Mesenteric fat pad (tissue), 1 donor: ENCODE measurements at places on chromosomes 3 and 15.

- no peak for DNase-seq
Observed at GRCh38 chr15:98855815-98856531, 151.6 kb downstream of the PGPEP1L start.

DNA sequence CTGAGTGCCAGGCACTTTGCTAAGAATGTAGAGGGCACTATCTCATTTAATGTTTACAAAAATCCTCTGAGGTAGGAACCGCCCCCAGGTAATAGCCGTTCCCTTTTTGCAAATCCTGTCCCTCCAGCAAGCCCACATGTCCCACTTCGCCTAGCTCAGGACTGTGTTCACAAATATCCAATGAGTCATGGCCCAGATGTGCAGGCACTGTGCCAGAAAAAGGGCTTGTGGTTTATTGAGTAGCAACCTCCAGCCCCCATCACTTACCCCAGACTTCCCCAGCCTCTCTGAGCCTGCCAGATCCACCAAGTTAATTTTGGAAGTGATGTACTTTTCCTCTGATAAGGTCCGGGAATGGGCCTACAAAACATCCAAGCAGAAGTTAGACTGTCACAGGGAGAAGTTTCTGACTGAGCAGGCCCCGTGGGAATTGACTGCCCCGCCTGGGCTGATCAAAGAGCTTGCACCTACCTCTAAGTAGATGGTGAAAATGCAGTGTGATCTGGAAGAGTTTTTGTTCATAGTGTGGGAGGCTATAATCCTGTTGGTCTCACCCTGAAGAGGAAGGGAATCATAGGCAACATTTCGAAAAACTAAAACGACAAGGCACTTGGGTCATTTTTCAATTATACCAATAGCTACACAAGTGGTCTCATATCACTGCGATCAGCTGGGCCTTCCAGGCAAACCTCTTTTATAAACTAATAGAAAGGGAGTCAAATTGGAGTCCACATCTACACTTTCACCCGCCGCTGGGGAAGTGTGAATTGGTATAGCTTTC is 15.7 kb downstream of the KIF9 start:
- peak; percentile 85 for DNase-seq

DNA sequence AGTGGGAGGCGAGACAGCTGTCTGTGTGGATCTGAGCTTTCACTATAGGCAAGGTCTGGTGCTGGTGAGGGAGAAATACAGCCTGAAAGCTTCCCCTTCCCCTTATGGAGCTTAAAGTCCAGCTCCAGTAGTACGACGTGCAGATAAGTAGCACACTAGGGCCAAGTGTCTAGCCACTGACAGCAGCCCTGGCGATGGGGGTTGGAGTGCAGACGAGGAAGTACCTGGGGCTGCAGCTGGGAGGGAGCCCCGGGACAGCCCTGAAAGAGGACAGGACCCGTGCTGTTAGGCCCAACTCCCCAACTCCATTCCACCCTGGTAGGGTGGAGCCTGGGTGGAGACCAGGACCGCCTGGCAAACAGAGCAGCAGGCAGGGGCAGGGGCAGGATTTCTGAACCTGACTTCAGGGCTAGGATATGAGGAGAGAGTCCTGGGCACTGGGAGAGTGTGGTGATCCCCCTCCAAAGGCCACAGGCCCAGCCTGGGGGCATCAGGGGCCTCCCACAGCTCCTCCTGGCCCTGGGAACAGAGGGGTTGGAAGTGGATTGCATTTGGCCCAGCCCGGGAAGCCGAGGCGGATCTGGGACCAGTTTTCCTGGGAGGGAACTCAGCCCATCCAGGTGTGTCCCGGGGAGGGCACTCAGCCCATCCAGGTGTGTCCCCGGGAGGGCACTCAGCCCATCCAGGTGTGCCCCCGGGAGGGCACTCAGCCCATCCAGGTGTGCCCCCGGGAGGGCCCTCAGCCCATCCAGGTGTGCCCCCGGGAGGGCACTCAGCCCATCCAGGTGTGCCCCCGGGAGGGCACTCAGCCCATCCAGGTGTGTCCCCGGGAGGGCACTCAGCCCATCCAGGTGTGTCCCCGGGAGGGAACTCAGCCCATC is 42.8 kb downstream of the BDH1 start:
- no peak for DNase-seq

DNA sequence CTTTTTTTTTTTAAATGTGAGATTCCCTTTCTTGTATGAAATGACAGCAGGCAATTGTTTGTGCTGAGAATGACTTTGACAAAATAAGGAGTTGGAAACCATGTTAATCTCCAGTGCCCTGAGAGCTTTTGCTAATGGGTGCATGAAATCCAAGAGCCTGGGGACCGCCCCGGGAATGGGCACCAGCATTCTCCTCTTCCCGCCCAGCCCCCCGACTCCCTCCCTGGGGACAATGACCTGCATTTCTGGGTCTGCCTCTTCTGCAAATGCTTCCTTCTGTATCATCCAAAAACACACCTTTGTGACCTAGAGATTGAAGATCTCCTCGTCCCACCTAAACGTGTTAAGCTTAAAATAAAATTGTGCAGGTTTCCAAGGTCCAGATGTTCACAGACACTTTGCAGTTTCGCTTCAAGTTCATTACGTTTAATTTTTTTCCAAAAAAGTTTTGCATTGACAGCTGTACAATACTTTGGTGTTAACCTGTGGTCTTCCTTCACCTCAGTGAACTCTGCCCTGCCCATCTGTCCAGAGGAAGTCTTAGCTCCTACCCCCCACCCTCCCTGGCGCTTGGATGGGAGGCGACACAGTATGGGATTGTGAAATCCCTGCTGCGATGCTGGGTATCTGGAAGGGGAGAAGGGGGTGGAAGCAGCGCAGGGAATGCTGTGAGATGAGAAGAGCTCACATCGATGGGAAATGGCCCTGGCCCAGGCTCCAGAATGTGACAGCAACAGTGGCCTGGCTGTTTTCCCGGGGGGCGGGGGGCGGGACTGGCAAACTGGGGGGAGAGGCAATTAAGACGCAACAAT is 50.1 kb downstream of the TLE3 start:
- DNase-seq = peak; percentile 74

- no peak for DNase-seq
Observed at GRCh38 chr15:45200799-45201556, 13.2 kb upstream of the SHF start.

DNA sequence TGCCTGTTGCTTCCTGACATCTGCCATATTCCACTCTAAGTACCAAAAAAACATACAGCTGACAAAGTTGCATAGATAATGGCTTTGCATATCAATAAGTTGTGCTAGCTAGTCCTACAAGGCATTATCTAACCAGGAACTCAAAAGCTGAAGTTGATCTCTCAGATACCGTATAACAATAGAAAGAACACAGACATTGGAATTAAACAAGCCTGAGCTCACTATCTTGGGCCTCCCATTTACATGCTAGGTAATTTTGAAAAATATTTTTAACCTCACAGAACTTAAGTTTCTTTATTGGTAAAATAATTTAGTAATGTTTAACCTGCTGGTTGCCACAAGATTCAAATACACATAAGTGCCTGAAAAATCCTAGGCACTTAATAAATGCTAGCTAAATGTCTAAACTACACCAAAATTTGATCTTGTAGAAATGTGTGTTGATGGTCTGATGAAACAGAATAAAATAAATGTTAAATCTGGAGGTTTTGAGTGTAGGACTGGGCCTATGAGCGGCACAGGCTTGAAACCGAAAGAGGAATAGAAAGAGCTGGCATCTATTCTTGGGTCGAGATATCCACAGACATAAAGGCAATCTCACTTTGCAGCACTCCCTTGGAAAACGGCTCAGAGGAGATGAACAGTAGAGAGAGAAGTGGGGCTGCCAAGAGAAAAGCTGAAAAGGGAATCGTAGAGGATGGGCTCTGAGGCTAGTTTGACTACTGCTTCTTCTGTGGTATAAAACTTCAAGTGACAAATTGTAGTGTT is 29.9 kb upstream of the TTC14 start:
- no peak for DNase-seq

DNA sequence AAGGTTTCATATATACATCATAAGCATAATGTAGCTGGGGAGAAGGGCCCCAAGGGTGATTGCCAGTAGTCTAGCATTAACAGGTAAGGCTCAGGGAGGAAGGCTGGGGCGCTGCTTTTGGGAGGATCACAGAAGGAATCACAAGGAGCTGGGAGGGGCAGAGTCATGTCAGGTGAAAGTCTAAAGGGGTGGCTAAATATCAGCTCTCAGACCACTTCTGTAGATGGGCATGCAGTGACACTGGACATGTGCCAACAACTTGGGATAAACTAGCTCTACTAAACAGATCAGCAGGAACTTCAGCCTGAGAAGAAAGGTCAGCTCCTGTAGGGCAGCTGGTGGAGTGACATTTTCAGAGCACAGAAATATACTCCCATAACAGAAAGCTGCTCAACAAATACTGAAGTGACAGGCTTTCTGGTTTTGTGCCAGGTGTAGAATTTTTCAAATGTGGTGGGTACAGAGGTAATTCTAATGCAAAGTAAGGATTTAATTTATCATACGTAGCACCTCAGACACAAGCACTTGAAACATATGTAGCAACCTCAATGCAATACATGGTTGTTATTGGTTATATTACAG is 79.4 kb downstream of the PEX5L start:
- DNase-seq = no peak
